Choroid plexus epithelial cell (primary cell): ENCODE measurements at places on chromosomes 5 and 9.
A peak's percentile ranks its signal among the peaks of the same experiment; 100 is the strongest.

GRCh38 chr9:91515074-91515687 lies 91.5 kb upstream of the NFIL3 start:
- DNase-seq, result peak; percentile 64

GRCh38 chr5:76789991-76790581 lies 28.7 kb upstream of the F2RL1 start:
- peak; percentile 50 for DNase-seq

- no peak for DNase-seq
Observed at GRCh38 chr5:102975045-102975444, 144.9 kb downstream of the GIN1 start.

DNA sequence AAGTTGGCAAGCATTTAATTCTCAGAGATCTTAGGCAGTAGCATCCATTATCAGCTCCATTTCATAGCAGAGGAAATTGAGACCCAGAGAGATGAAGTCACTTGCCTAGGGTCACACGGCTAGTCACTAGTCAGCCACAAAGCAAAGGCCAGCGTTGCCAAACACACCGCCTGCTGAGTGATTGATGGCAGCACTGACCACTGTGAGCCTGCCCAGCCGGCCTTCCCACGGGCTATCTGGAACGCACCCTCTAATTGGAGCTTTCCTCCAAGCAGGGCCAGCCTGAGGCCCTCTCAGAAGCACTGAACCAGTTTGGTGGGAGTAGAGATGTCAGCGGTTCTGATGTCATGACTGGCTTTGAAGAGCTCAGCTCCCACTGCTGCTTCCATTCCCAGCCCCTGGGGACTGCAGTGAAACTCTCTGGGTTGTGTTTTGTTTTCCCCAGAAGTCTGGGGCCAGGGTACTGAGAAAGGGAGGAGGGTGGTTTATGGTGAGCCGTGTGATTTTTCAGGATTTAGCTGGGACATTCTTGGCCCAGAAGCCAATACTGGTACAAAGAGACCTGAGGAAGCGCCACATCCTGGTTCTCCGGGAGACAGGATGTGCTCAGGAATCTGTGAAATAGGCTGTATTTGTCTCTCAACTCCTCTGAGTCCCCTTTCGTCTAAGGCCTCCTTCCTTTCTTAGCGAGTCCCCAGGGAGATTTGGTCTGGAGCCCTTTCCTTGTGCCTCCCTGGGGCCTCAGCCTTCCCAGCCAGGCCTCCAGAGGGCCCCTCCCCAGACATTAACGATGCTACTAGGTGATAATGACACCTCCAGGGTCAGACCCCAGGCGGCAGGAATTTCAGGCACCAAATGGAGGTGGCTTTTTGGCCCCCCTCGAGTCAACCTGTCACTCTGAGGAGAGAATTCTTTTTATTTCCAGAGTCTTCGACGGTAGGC lies 44.5 kb downstream of the SPRY4 start:
- DNase-seq, result peak; percentile 98

- no peak for DNase-seq
Observed at GRCh38 chr9:134707731-134708671, 66.4 kb downstream of the COL5A1 start.

- no peak for DNase-seq
Observed at GRCh38 chr5:34409373-34409772, 246.8 kb upstream of the RAI14 start.

- peak; percentile 36 for DNase-seq
Observed at GRCh38 chr5:55031492-55031891, 7.4 kb downstream of the GZMK start.

DNA sequence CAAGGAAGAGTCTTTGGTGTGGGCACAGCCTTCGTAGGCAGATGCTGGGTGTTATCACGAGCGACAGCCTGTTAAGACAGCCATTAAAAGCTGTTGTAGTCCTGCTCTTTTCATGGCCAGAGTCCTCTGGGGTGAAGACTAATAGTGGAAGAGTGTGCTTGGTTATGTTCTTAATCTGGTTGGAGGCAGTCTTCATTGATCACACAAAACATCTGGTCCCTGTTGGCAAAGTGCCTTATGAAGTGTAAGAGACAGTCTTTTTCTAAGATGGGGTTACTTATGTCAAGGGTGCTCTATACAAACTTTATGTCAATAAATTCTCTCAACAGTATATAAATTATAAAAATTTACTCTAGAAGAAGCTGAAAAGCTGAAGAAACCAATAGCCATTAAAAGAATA lies 280.4 kb downstream of the CAAP1 start:
- DNase-seq, result no peak

GRCh38 chr9:127897193-127897692 lies 2.2 kb downstream of the ST6GALNAC6 start:
- peak; percentile 91 for DNase-seq

DNA sequence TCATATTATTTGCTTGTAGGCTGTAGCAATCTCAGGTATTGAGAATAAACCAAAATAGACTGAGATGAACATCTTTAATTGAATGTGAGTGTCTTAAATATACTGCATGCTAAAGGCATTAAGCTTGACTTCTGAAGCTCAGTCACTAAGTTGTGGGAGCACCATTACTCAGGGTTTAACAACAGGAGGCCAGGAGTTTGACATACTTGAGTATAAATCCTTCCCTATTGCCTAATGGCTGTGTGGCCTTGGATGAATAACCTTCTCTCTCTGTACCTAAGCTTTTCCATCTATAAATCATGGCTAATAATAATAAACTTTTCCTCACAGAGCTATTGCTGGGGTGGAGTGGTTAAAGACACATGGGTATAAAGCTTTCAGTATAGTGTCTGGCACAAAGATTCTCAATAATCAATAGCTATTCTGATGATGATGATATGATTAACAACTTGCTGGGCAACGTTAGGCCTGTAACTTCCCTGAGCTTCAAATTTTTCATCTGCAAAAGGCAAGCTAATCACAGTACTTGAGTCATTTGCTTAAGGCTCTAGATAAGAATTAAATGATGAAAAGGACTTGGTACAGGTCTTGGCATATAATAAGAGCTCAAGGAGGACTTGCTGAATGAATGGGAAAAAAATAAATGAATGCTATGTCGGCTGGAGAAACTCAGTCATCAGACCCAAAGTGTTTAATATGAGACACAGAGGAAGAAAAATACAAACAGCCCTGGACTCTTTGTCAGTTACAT lies 174.0 kb upstream of the IL12B start:
- DNase-seq, result peak; percentile 82

DNA sequence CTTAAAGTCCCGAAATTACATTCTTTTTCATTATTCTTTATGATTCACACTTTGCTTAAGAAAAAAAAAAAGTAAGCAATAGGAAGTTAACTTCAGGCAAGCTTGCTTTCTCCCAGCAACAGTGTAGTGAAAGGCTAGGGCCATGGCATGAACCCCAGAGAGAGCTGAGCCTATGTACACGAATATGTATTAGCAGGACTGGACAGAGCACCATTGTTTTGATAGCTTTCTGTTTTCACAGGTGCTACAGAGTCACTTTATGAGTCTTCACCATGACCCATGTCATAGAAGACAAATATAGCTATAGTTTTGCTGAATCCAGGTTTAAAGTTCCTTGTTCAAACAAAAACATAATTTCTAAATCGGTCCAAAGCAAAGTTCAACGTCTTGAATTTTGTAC lies 199.2 kb downstream of the ADAMTSL1 start:
- peak; percentile 26 for DNase-seq

DNA sequence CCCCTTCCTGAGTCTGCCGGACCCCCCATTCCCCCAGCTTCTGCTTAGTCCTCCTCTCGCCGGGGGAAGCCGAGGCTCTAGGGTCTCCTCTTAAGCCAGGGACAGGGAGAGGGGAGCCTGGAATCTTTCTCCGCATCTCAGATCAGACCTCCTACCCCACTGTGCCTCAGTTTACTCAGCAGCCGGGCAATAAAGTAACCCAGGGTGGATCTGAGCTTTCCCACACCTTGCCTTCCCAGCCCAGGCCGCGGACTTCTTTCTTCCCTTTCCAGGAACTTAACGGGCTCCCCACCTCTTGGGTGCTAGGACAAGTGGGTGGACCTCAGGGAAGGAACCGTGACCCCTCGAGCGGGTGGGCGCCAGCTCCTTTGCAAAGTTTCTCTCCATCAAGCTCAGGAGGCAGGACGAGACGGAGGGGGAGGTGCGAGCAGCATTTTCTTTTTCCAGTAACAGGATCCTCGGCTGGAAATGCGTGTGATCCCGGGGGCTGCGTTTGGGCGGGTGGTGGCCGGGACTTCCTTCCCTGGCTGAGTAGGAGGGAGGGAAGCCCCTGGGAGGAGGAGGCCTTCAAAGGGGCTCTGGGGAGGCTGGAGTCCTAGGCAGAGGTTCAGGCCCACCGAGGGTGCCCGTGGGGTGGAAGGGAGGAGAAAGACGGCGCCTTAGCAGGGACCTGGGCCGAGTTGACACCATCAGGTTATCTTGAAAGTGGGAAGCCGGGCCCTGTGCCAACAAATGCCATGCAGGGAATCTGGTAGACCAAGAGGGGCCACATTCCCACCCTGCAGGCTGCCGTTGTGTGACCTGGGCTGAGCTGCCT lies 795 bp downstream of the DAB2IP start:
- no peak for DNase-seq

GRCh38 chr5:36826694-36827093 lies 49.9 kb upstream of the NIPBL start:
- no peak for DNase-seq

GRCh38 chr5:112554101-112554977 lies 135.3 kb upstream of the EPB41L4A start:
- DNase-seq, result no peak

GRCh38 chr5:56305001-56305950 lies 72.1 kb upstream of the ANKRD55 start:
- no peak for DNase-seq

GRCh38 chr5:10868956-10869355 lies 107.9 kb upstream of the DAP start:
- DNase-seq, result no peak

GRCh38 chr5:128093368-128093767 lies 9.8 kb downstream of the SLC12A2 start:
- peak; percentile 40 for DNase-seq

DNA sequence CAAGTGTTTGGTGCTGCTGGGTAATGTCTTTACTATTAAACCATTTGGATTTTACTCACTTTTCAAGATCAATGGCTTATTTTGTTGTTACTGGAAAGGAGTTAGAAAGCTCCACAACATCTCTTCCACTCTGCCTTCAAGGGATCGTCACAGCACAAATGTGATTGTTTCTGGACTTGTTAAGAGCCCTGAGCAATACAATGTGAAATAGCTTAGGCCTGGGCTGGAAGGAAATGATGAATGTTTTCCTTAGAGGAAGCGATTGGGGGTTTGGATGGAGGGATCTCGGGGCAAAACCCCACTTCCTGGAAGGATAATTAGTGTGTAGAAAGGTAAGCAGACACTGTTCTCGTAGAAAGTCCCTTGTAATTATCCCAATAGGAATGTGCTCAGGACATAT lies 59.3 kb upstream of the MYO10 start:
- DNase-seq, result no peak

- DNase-seq, result no peak
Observed at GRCh38 chr9:133727277-133727875, 10.8 kb downstream of the SARDH start.

DNA sequence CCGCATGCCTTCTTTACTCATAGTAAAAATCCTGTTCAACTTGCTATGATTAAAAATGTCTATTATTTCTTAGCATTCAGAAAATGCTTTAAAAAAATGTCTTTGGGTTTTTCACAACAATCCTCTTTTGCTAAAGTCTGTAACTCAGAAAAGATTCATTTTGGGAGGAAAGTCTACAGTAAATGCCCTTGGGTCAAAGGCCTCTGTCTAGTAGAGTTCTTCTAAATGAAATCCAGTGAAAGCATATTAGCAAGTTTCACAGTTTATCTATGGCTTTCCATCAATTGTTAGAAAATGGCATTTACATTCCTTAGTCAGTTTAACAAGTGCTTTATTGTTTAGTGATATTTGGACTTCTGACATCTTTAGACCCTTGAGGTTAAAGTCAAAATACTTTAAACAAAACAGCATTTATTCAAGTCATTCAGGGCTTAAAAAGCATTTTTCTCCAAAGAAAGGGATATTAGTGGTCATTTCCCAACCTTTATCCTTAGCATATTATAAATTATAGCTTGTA lies 137.1 kb upstream of the TARS1 start:
- no peak for DNase-seq

- DNase-seq, result no peak
Observed at GRCh38 chr9:76221423-76221822, 172.8 kb downstream of the RFK start.

- DNase-seq, result no peak
Observed at GRCh38 chr5:139653616-139654015, 5.5 kb downstream of the CXXC5 start.

GRCh38 chr5:30524428-30524827 lies 669.1 kb upstream of the CDH6 start:
- no peak for DNase-seq

GRCh38 chr5:93100976-93101375 lies 480.0 kb downstream of the NR2F1-AS1 start:
- peak; percentile 57 for DNase-seq

DNA sequence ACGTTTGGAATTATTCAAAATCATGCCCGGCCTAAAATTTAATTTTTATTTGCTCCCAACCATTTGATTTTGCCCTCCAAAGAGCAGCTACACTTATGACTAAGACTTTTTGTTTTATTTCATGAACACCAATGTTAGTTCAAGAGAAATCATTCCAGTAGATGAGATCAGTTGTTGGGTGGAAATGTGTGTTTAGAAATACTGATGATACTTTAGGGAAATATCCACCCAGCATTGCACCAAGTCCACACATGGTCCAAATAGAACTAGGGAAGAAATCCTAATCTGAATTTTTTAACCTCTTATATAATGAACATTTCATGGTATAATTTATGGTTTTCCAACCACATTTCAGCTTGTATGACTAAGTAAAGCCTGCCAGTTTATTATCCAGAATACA lies 28.3 kb upstream of the GOLPH3 start:
- DNase-seq, result peak; percentile 31

DNA sequence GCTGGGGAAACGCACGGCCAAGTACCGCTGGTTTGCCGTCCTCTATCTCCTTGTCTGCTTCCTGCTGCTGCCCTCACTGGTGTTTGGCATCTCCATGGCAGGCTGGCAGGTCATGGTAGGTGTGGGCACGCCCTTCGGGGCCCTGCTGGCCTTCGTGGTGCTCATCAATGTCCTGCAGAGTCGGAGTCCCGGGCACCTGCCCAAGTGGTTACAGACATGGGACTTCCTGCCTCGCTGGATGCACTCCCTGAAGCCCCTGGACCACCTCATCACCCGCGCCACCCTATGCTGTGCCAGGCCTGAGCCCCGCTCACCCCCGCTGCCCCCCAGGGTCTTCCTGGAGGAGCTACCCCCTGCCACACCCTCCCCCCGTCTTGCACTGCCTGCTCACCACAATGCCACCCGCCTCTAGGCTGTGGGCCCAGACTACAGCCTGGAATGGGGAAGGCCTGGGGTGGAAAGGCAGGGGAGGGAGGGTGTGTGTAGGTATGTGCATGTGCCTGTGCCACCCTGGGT lies 2.5 kb downstream of the PFN3 start:
- DNase-seq, result no peak

- no peak for DNase-seq
Observed at GRCh38 chr9:107635101-107635802, 145.7 kb upstream of the KLF4 start.

- DNase-seq, result peak; percentile 50
Observed at GRCh38 chr5:83265318-83265717, 188.0 kb downstream of the XRCC4 start.

DNA sequence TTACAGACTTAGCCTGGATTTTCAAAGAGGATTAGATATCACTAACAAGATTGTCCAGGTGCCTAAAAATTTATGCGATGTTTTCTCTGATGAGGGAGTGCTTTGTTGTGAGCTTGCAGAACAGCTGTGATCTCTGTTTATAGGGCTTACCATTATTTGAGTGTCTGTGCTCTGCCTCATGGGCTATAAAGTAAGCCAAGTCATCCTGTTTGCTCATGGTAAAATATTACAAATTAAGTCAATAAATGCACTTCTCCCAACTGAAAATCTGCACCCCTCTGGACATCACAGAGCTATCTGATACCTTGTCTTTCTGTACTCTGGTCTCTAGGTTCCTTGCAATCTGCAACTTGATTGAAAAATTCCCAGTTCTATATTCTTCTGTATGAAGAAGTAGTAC lies 293.4 kb upstream of the ACTBL2 start:
- no peak for DNase-seq
